ENCODE measurements at places on chromosomes 1 and 21.
A peak's percentile ranks its signal among the peaks of the same experiment; 100 is the strongest.

DNA sequence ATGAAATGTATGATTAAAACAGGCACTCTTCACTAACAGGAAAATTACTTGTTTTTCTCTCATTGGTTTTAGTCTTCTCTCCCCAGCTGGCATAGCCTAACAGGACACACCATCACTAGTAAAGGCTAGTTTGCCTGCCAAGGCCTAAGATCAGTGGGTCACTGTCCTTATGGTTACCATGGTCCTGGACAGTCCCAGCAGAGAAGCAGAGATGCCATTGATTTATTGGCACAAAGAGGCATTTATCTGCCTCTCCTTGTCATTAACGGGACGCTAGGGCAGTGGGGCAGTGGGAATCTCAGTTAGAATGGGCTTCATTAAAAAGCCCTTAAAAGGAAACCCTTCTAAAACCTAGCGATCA is 13.9 kb downstream of the CD247 start:
- no peaks in the 10 kb centered on the region for H3K27me3 ChIP-seq
- no peak overlapping the region for H3K27ac ChIP-seq
- DNase-seq: no peak
- H3K4me1 ChIP-seq: no peaks in the 10 kb centered on the region
- no peaks in the 10 kb centered on the region for H3K36me3 ChIP-seq

GRCh38 chr1:27622828-27623227 is 12.2 kb downstream of the FGR start:
- no peaks in the 10 kb centered on the region for H3K4me1 ChIP-seq
- H3K4me3 ChIP-seq: no peak overlapping the region
- DNase-seq: no peak
- H3K27me3 ChIP-seq: no peaks in the 10 kb centered on the region
- no peak overlapping the region for H3K27ac ChIP-seq

GRCh38 chr1:44842862-44843655 is at the start of gene PTCH2:
Gene PTCH2, minus strand, starts transcription at chr1:44843253. Its CDS starts 321 bp downstream, at chr1:44842932.
- H3K4me3 ChIP-seq: peak within 1 kb of the TSS; percentile 27
- no peaks in the 10 kb centered on the region for H3K4me1 ChIP-seq
- H3K36me3 ChIP-seq: no peaks in the 10 kb centered on the region
- no peak within 1 kb of the TSS for H3K27ac ChIP-seq

- no peak overlapping the region for H3K4me3 ChIP-seq
- no peak for DNase-seq
- H3K4me1 ChIP-seq: no peaks in the 10 kb centered on the region
- H3K27ac ChIP-seq: no peak overlapping the region
- H3K36me3 ChIP-seq: no peaks in the 10 kb centered on the region
Measured at GRCh38 chr1:185670187-185670627, 64.0 kb upstream of the HMCN1 start.

DNA sequence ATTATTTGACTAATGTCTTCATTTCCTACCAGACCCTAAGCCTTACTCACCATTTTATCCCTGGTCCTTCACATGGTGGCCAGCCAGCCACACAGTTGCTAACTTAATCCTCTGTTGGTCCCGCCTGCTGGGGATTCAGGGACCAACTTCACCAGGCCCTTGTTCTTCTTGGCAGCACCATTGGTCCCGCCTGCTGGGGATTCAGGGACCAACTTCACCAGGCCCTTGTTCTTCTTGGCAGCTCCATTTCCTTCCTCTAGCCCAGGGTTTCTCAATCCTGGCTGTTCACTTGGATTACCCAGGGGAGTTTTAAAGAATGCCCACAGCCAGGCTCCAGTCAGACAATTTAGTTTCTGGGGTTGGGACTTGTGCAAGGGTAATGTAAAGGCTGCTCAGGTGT is 233.1 kb upstream of the CSF3R start:
- H3K4me3 ChIP-seq: no peak overlapping the region
- no peak overlapping the region for H3K27ac ChIP-seq
- no peaks in the 10 kb centered on the region for H3K4me1 ChIP-seq
- no peaks in the 10 kb centered on the region for H3K27me3 ChIP-seq

- no peaks in the 10 kb centered on the region for H3K27me3 ChIP-seq
- no peaks in the 10 kb centered on the region for H3K36me3 ChIP-seq
- no peak for DNase-seq
- no peak overlapping the region for H3K4me3 ChIP-seq
- H3K4me1 ChIP-seq: no peaks in the 10 kb centered on the region
Measured at GRCh38 chr1:211035821-211036380, 98.0 kb downstream of the KCNH1 start.

DNA sequence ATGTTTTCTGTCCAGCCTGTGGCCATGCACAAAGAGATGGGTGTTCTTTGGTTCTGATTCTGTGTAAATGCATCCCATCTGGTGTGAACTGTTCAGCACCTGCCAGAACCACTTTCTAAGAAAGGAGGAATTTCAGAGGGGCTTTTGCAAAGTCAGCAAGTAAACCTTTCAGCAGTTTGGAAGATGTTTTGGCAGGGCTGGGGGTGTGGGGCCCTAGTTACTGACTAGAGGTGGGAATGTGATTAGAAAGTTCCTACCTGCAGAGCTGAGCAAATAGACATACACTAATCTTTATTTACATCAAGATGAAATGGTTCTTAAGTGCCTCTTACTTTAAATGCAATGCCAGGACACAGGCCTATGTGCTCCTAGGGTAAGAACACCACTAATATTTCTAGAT is 378.1 kb upstream of the USP24 start:
- peaks cover 12% of the 10 kb centered on the region for H3K4me1 ChIP-seq
- H3K36me3 ChIP-seq: no peaks in the 10 kb centered on the region
- H3K27me3 ChIP-seq: no peaks in the 10 kb centered on the region

- H3K36me3 ChIP-seq: no peaks in the 10 kb centered on the region
- H3K4me3 ChIP-seq: no peak overlapping the region
- H3K27ac ChIP-seq: no peak overlapping the region
- DNase-seq: peak; percentile 87
- H3K27me3 ChIP-seq: no peaks in the 10 kb centered on the region
Measured at GRCh38 chr21:45596704-45597318, 46.7 kb upstream of the PCBP3 start.

Measured in aorta (tissue), 5 donors.